ENCODE measurements at places on chromosomes 2 and 18.
A peak's percentile ranks its signal among the peaks of the same experiment; 100 is the strongest.

DNA sequence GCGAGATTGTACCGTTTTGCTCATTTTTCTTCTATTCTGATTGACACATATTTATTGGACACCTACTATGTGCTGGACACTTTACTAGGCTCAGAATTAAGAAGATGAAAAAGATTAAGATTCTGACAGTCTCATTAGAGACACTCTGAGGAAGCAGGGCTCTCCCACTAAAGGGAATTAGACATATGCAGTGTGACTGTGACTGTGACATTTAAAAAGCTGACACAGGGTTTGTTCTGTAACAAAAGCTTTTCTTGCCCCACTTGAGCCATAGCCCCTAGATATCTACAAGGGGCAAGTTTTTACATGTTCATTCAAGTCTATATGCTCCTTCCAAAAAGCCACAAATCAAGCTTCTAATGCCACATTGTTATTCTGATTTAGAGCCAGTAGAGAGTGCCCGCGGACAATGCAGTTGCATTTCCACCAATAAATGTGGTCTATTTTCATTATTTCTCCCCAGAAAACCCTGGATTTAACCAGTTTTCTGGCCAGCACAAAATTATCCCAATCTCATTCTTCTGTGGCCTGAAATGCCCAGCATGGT lies 9.8 kb downstream of the ARHGAP25 start:
- no peak for DNase-seq

GRCh38 chr2:236568068-236568921 lies 1.3 kb upstream of the ACKR3 start:
- DNase-seq = peak; percentile 38

- no peak for DNase-seq
Observed at GRCh38 chr2:239279508-239280295, 121.1 kb downstream of the HDAC4 start.

GRCh38 chr2:237879058-237879430 lies 19.6 kb downstream of the RAMP1 start:
- DNase-seq = no peak

DNA sequence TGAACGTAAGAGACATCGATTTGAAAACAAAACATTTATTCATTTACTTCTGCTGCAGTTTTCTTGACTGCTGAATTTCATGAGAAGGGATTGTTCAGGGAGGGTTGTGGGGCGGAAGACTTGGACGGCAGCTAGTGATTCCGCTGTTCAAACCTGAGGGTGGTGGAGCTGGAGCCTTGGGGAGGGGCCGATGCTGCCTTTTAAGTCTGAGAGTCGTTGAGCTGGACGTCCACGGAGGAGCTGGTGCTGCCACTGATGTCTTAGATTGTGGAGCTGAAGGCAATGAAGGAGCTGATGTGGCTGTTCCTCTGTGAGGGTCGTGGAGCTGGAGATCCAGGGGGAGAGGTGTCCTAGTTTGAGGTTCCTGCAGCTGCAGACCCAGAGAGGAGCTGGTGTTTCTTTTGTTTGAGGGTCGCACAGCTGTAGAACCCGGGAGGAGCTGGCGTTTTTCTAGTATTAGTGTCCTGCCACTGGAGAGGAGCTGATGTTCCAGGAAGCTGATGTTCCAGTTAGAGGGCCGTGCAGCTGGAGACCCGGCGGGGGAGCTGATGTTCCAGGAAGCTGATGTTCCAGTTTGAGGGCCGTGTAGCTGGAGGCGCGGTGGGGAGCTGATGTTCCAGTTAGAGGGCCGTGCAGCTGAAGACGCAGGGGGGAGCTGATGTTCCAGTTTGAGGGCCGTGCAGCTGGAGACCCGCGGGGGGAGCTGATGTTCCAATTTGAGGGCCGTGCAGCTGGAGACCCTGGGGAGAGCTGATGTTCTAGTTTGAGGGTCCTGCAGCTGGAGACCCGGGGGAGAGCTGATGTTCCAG lies 150.9 kb downstream of the RTP5 start:
- no peak for DNase-seq

GRCh38 chr2:191465766-191466420 lies 212.0 kb upstream of the NABP1 start:
- DNase-seq = no peak

- DNase-seq = no peak
Observed at GRCh38 chr18:473802-474201, 26.7 kb downstream of the COLEC12 start.

GRCh38 chr18:46621111-46621766 lies 35.8 kb downstream of the LOXHD1 start:
- no peak for DNase-seq

- DNase-seq = no peak
Observed at GRCh38 chr2:223562078-223562477, 40.1 kb downstream of the SCG2 start.

DNA sequence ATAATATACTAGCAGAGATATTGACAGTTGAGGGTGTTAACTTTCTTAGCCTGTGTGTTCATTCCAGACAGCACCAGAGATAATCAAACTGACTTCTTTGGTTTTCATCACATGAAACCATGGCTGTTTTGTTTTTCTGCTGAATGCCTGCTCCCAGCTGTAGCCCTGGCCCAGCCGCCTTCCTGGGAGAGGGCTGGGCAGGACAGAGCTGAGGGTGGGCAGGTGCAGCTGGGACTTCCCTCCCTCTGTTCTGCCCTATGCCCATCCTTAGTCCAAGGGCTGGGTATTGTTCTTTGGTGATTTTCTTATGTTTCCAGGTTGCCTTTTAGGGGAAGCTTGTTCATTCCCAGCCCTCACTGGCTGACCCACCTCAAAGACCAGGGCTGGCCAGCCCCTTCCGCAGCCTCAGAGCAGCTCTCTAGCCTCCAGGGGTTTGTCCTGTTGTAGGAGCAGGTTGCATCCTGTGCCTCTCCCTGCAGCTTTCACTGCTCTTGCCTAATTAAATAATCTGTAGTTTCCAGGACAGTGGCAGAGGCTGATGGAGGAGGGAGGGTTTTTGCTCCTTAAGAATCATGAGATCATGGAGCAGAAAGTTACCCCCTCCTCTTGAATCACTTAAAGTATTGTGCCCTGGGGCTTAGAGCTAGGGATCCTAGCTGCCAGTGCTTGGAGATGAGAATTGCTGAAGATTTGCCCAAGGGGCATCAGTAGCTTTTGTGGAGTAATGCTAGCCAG lies 61.4 kb downstream of the MTCL1 start:
- no peak for DNase-seq

GRCh38 chr2:204871231-204871953 lies 326.1 kb downstream of the PARD3B start:
- no peak for DNase-seq

GRCh38 chr2:101850991-101851390 lies 140.8 kb upstream of the IL1R2 start:
- no peak for DNase-seq

DNA sequence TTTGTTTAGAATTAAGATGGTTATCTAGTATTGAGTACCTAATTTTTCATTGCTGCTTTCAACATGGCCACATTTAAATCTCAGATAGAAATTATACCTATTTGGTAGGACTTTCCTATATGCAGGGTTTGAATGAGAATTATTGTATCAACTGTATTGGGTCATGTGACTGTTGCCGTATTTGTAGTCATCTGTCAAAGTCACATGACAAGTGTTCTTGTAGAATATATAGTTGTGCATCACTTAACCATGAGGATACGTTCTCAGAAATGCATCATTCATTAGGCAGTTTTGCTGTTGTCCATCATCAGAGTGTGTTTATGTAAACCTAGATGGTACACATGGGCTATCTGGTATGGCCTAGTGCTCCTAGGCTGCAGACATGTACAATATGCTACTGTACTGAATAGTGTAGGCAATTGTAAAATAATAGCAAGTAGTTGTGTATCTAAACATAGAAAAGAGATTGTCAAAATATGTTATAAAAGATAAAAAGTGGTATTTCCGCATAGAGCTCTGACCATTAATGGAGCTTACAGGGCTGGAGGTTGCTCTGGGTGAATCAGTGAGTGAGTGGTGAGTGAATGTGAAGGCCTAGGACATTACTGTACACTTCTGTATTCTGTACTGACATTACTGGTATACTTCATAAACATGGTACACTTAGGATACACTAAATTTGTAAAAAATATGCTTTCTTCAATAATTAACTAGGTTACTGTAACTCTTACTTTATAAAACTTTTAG lies 123.7 kb downstream of the MAP4K4 start:
- DNase-seq = no peak

- DNase-seq = no peak
Observed at GRCh38 chr2:36859366-36859792, 107.0 kb downstream of the STRN start.

- DNase-seq = peak; percentile 63
Observed at GRCh38 chr2:26346454-26347053, at the start of gene ADGRF3. Gene ADGRF3 (minus strand): TSS chr2:26346789. CDS start chr2:26346234, 555 bp downstream.

GRCh38 chr2:100857915-100858314 lies 38.0 kb downstream of the NPAS2 start:
- no peak for DNase-seq

GRCh38 chr2:230124757-230125431 lies 56.2 kb upstream of the SLC16A14 start:
- no peak for DNase-seq

- DNase-seq = no peak
Observed at GRCh38 chr18:60259052-60259681, 113.4 kb downstream of the MC4R start.

DNA sequence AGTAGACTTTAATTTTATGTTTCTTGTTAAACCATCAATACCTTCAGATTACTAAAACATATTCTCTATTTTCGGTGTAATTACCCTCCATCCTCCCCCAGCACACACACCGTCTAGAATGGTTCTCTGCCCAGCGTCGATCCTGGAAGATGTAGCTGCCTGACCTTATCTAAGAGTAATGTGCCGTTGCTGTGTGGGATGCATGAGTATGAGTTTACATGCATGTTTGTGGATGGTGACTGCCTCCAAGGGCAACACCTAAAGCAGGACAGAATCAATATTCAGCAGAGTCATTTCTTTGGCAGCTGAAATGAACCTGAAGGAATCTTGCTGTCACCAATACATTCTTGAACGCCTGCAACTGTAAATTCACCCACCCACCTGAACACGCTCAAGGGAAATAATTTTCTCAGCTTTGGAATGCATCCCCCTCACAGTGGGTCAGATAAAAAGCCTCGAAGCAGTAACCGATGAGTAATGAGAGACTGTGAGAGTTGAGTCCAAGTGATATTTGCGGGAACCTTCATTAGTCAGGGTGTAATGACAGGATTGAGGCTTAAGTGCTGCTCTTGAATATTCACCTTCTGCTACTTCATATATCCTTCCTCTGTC lies 155.8 kb upstream of the RND3 start:
- no peak for DNase-seq

- DNase-seq = no peak
Observed at GRCh38 chr2:240165034-240165433, 24.6 kb upstream of the OTOS start.

- no peak for DNase-seq
Observed at GRCh38 chr2:159460227-159460626, 156.1 kb downstream of the BAZ2B start.

DNA sequence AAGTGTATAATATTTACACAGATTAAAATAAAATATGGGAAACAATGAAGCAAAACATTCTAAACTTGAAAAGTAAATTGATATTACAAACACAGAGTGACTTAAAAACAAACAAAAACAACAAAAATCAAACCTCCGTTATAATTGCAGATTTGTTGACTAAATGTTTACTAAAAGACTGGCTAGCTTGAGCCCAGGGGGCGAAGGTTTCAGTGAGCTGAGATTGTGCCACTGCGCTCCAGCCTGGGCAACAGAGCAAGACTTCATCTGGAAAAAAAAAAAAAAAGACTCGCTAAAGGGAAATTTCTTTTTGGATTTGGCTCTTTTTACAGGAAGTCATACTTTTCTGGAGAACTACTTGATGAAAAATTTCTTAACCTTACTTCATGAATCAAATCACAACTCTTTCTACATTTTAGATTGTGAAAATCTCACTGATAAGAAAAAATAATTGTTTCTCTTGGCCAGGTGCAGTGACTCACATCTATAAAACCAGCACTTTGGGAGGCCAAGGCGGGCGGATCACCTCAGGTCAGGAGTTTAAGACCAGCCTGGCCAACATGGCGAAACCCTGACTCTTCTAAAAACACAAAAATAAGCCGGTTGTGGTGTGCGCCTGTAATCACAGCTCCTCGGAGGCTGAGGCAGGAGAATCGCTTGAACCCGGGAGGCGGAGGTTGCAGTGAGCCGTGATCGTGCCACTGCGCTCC lies 9.7 kb downstream of the TFPI start:
- no peak for DNase-seq

GRCh38 chr18:56391931-56392590 lies 246.3 kb downstream of the TXNL1 start:
- DNase-seq = no peak

- DNase-seq = peak; percentile 60
Observed at GRCh38 chr2:176652300-176653182, 383.3 kb downstream of the MTX2 start.

GRCh38 chr2:98615481-98615880 lies 7.1 kb downstream of the UNC50 start:
- no peak for DNase-seq

DNA sequence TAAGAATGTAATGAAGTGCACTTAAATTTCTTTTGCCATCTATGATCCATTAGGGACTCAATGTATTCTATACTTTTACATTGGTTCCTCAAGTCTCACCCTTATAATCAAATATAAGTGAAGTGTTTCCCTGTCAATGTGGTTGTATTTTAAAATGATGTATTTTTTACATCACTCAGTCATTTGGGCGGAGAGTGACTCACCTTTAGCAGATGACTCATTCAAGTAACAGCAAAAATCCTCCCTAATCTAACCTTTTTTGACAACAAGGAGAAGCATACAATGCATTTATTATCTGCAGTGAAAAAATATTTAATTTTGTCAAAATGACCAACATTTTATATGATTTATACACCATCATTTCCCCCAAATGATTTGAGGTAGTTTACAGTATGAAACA lies 94.4 kb downstream of the FANCL start:
- no peak for DNase-seq

- no peak for DNase-seq
Observed at GRCh38 chr2:40321822-40322221, 130.1 kb downstream of the SLC8A1 start.

GRCh38 chr2:199987586-199987985 lies 32.2 kb downstream of the MAIP1 start:
- DNase-seq = no peak

GRCh38 chr2:219907011-219907365 lies 279.6 kb downstream of the SLC4A3 start:
- no peak for DNase-seq

GRCh38 chr2:40512256-40512655 lies 60.4 kb upstream of the SLC8A1 start:
- no peak for DNase-seq

GRCh38 chr2:136297312-136297711 lies 179.4 kb upstream of the CXCR4 start:
- DNase-seq = no peak

- DNase-seq = no peak
Observed at GRCh38 chr2:46780801-46781445, 134.7 kb downstream of the MCFD2 start.

- no peak for DNase-seq
Observed at GRCh38 chr2:13858626-13859025, 773.9 kb upstream of the LRATD1 start.

DNA sequence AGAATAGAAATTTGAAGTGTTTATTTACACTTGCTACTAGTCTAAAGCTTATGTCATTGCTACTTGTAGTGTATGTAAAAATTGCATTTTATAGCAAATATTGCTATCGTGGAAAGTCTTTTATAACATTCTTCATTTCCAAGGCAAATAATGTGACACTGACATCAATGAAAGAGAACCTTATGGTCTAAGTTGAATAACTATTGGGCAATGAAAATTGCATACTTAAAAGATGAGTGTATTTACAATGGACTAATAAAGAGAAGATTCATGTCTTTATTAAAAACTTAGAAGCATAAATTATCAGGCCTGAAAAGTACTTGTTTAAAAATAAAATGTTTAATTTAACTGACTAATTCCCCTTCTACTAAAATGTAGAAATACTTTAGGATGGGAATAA lies 82.2 kb downstream of the LRP1B start:
- DNase-seq = no peak

- DNase-seq = no peak
Observed at GRCh38 chr2:86256982-86257381, 57.7 kb downstream of the MRPL35 start.
